ENCODE measurements at places on chromosomes 1 and 21.

DNA sequence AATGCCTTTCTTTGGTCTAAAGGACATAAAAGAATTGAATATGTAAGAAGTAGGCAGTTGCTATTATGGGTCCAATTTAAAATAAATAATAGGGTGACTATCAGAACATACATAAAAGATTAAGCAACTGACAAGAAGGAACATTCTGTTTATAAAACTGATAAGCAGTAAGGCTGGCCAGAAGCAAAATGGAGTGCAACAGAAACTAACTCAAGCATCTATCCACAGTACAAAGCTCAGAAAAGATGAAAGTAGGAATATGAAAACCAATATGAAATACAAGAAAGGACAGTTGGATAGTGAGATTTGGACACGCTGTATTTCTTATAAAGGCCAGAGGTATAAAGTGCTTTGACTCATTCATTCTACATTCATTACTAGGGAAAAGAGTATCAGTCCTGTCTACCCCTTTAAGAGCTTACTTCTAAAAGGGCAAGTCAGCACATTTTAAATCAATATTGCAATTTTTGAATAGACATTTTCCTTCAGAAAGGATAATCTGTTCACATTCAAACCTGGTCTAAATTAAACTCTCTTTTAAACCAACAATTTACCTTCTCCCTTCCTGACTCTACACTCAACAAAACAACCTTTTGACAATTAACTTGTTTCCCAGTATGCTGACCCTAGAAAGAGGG lies 14.4 kb downstream of the ALDH9A1 start:
- DNase-seq, result no peak

DNA sequence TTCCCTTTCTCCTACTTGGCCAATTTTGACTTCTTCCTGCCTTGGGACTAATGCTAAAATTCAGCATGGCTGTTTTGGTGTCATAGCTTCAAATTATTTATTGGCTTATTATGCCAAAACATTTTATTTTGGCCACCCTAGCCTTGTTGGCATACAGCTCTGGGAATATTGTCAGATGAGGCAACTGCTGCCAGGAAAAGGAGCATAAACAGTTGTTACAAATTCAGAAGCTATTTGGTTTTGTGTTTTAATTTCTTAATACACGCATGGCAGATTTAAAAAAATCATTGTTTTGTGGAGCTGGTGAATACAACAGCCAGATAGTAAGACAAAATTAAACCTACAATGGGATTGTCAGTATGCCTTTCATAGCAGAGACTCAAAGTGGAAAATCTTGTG lies 66.8 kb upstream of the BCL10 start:
- DNase-seq, result no peak

GRCh38 chr1:235741294-235741693 lies 91.7 kb upstream of the GNG4 start:
- peak; percentile 80 for DNase-seq

- no peak for DNase-seq
Measured at GRCh38 chr1:247089616-247090375, 11.2 kb upstream of the ZNF670 start.

- DNase-seq, result no peak
Measured at GRCh38 chr1:247287460-247287859, 31.6 kb downstream of the VN1R5 start.

GRCh38 chr1:174775621-174776020 lies 224.1 kb upstream of the CACYBP start:
- no peak for DNase-seq

All from islet precursor cell (in vitro differentiated cells).